ENCODE measurements at places on chromosomes 1 and 21. TPM values are rescaled to one million over a fixed set of nuclear protein-coding genes. Genes with fewer than 3 reads are reported as not detected.

C1orf21 gene
- 20.0 TPM for total RNA-seq

LCE6A gene
- not detected for total RNA-seq

- DNase-seq = peak; percentile 25
These were observed 79.0 kb downstream of the RUNX1 start for GRCh38 chr21:34970167-34970500.

DNA sequence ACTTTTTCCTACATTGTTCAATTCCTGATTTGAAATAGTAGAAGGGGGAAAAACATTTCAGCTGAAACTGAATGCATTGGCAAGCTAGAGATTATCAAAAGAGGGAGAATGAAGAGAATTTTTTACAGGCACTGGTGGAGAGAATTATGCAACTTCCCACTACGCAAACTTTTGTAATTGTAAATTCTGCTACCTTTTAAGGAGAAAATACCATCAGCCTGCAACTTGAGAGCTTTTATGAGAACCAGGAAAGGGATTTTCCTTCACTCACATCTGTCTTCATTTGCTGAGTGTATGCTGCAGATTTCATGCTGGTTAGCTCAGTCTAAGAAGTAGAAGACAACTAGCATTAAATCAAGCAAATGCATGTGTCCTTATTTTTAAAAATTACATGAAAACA lies 43.7 kb downstream of the ADAMTS1 start:
- peak; percentile 70 for DNase-seq

DNA sequence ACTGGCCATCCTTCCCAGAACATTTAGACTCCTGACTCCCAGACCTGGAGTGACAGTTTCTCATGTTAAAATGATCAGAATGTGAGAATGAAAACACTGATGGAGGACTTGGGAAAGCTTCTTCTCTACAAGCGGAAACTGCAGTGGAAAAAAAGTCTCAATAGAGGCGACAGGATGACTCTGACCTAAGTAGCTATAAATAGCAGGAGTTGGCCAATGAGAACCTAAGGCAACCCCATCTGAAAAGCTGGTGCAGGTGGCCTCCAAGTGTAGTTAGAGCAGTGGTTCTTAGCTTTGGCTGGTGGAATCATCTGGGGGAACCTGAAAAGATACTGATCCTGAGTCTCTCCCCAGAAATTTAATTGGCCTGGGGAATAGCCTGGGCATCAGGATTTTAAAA lies 44.2 kb upstream of the EXOSC10 start:
- DNase-seq = no peak

GRCh38 chr1:197464044-197464443 lies 196.0 kb downstream of the CRB1 start:
- peak; percentile 72 for DNase-seq

- peak; percentile 69 for DNase-seq
These were observed 122.3 kb downstream of the PGBD5 start for GRCh38 chr1:230303822-230304221.

GRCh38 chr1:157312082-157312812 lies 174.1 kb upstream of the ETV3 start:
- peak; percentile 32 for DNase-seq

LCE1E gene
- total RNA-seq = not detected

DNA sequence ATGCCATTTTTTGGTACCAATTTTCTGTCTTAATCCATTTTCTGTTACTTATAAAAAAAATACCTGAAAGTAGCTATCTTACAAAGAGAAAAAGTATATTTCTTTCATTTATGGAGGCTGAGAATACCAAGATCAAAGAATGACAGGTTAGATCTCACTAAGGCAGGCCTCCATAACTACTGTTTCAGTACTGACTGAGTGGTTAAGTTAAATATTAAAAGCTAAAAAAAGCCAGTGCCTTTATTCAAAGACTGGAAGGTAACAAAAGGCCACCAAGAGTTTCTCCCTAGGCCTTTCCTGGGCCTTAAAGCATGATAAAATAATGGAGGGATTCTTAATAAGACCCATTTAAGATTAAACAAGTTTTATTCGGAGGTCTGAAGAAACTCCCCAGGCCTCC lies 687.7 kb upstream of the ADGRL4 start:
- no peak for DNase-seq

- DNase-seq = no peak
These were observed 371.7 kb upstream of the BRINP3 start for GRCh38 chr1:190849346-190849745.

FOXE3 gene
- total RNA-seq = not detected

PLA2G2F gene
- not detected for total RNA-seq

GRCh38 chr1:221397606-221398005 lies 344.3 kb downstream of the DUSP10 start:
- DNase-seq = no peak

GNAT2 gene
- total RNA-seq = not detected

DNA sequence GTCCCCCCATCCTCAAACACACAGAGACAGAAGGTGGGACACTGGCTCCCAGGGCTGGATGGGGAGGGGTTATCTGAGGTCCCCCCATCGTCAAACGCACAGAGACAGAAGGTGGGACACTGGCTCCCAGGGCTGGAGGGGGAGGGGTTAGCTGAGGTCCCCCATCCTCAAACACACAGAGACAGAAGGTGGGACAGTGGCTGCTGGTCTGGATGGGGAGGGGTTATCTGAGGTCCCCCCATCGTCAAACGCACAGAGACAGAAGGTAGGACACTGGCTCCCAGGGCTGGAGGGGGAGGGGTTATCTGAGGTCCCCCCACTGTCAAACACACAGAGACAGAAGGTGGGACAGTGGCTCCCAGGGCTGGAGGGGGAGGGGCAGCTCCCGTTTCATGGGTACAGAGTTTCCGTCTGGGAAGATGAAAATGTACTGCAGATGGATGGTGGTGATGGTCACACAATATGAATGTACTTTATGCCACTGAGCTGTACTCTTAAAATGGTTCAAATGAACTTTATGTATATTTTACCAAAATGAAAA lies 69.2 kb downstream of the SCCPDH start:
- no peak for DNase-seq

DNA sequence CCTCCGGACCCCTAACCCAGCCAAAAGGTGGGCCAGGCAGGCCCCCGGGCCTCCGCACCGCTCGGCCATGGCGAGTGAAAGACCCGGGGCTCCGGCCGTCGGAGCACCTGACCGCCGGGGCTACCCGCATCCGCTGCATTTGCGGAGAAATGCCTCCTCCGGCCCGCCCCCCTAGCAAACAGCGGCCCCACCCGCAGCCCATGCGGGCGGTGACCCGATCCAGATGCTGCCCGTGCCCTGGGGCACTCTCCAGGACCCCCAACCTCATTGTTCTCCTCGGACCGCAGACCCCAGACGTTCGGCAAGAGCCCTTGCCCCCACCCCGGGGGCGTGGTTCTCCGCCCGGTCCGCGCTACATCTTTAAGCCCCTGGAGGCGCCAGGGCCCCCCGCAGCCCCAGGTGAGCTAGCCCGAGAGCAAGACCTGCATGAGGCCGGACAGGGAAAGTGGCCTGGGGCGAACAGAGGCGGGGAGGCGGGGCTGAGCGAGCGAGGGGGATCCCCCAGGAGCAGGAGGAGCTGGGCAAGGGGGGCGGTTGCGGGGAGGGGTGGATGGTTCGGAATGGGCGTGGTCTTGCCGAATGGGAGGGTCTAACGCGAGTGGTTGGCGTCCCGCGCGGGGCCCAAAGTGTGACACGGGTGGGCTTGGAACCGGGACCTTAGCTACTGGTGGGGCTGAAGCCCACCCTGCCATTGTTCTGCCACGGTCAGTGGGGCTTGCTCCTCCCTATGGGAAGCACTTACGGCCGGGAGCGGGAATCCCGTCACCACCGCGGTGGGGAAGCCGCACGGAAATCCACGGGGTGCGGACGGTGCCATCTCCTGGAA lies 6.3 kb upstream of the CRYBG2 start:
- DNase-seq = no peak

GBP6 gene
- total RNA-seq = not detected

DNA sequence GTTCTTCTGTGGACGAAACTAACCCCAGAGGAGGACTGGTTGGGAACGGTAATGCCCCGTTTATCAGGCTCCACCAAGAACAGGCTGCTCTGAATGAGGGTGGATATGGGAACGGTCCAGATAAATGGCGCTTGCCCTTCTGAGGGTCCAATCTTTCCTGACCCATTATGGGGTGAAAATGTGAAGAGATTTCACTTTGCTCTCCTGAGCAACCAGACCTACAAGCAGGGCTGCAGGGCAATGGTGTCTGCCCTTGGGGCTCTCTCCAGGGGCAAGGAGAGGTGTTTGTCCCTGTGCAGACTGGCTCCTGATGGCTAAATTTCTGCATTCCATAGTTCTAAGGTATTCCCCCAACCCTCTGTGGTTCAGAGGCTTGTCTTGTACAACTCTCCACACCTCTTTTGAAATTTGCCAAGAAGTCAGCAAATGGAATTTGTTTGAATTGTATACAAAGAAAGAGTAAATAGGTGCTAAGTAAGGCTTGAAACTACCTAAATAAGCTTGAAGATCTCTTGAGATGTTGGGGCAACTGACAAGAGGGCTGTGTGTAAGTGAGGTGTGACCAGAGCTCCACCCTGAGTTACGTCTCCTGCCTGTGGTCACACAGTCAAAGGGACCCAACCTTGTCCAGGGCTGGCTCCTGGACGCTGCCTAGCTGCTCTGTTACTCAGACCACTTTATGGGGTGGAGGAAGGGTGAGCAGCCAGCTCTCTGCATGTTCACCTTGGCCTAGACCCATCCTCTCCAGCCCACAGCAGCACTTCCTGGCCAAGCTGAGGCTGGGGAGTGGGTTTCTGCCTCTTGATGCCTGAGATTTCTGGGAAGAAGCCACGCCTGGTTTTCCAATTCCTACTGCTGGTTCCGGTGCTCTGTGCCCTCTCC lies 24.8 kb downstream of the SLC2A1 start:
- no peak for DNase-seq

TAS1R1 gene
- not detected for total RNA-seq

DNA sequence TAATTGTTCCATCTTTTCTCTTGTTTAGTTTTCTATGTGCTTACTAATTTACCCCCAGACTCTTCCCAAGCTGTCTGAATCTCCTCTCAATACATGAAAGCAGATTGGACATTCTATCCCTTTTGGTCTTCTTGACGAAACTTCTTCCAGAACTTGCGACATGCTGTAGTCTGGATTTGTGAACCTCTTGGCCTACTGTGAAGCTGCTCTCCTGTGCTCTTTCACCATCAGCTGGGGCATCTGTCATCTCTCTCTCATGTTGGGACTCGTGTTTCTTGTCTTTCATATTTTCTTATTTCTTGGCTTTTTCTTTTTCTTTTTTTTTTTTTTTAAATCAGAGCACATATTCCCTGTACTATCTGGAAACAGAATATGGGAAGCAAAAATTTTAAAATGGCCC lies 6.8 kb downstream of the CPT2 start:
- no peak for DNase-seq

GIPC2 gene
- total RNA-seq = 0.51 TPM

Data from GM23248 (cell line).